MM.1S (cell line): ENCODE measurements at places on chromosomes 11 and 22.

DNA sequence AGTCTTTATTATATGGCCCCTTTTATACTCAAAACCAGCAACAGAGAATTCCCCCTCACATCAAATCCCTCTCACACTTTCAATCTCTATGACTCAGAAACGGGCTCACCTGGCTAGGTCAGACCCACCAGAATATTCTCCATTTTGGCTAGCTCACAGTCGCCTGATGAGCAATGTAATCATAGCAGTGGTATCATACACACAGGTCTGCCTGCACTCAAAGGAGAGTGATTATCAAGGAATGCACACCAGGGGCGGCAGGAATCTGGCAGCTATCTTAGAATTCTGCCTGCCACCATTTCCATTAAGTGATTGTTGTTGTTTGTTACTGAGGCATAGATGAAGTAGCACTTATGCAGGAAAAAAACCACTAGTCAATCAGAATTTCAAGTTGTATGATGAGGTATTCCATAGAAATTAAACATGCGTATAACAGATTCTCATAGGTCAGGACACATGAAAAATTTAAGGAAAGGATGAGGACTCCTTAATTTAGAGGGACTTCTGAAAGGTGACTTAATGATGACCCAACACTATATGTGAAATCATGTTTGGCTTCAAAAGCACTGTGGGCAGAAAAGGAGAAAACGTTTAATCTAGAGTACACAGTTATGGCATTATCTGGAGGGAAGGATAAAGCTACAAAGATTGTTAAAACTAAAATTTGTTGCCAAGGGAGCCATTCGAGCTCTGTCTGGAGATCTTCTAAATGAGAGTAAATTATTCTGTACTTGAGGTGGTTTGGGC is 185.8 kb upstream of the DDI1 start:
- no peak for DNase-seq

DNA sequence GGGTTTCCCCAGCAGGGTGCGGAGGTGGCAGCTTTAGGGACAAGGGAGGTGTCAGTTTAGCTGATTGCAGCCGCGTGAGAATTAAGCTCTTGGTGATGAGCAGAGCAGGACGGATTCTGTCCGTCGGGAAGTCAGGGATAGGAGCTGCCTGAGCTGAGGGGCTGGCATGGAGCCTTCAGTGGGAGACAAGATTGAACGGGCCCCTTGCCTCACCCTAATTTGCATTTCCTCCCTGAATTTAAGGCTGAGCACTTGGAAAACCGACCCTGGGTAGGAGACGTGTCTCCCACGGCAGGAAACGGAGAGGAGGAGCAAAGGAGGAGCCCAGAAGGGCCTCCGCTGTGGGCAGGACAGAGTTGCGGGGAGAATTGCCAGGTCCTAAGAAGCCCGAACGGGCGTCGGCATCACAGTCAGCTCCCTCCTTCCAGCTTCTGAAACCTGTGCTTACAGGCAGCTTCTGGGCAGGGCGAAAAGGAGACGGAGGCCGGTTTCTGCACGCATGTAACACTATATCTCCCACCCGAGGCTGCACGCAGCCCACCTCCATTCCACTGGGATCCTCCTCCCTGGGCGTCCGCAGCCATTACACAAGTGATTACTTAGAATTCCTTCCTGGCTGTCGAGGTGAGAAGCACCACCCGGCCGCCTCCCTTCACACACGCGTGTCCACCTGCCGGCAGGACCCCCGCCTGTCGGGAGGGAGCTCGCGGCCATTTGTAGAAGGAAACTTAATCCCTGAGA is 345.8 kb downstream of the BRD1 start:
- no peak for DNase-seq

GRCh38 chr11:83007909-83008580 is 63.7 kb downstream of the RAB30 start:
- peak; percentile 68 for DNase-seq

DNA sequence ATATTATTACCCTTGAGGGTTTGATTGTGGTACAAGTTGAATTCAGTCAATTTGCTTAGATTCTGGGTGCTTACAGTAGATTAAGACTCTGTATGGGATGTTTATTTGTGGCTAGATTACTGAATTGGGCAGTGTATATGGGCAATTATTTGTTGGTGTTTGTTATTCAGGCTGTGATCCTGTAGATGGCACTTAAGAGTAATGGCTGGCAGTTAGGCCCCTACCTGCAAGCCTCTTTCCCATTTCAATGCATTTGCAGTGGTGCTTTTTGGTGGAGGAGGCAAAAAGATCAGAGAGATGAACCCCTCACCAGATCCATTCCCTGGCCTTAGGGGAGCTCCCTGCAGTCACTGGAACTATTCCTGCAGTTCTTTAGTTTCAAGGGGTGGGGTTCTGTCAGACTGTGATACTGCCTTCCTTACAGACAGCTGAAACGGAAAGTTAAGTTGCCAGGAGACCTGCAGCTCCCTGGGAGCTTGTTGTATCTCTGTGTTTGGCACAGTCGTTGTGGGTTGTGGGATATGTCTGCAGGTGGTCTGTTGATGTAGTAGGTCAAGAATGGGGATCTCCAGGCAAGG is 199.5 kb downstream of the AASDHPPT start:
- DNase-seq, result no peak

GRCh38 chr11:36684840-36685801 is 87.1 kb upstream of the RAG2 start:
- DNase-seq, result peak; percentile 60

- DNase-seq, result no peak
These were observed 8.3 kb upstream of the RIC3 start for GRCh38 chr11:8177136-8177535.

DNA sequence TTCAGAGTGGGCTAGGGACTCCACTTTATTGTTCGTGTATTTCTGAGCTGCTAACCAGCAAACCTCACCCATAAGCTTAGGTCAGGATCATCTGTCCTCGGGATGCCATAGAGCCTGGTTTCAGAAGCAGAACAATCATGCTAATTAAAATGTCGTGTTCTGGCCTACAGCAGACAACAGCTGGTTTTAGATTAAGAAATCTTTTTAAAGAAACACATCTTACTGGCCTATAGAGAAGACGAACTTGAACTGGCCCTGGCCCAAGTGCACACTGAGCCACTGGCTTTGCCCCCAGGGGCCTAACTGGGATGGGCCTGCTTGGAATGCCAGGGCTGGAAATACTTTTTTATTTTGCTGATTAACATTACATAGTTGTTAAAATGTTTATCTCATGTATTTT is 63.2 kb downstream of the ALX4 start:
- DNase-seq, result no peak

DNA sequence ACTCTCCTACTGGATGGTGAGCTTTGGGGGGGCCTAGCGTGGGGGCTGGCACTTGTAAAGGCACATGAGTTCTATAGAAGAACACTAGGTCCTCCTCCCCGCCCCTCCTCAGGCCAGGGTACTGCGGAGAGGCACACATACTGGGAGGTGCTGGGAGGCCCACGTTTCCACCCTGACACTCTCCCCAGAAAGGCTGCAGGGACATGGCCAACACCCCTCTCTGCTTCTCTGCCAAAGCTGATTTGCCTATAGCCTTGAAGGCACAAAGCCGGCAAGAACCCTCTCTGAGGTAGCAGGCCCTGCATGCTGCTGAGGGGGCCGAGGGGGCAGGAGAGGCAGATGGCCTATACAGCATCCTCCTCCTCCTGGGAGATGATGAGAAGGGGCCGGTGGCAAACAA is 112.8 kb downstream of the BUD13 start:
- DNase-seq, result no peak
